ENCODE measurements at places on chromosomes 6 and 20.

- no peak for DNase-seq
These were observed 161.3 kb upstream of the PHACTR1 start for GRCh38 chr6:12555267-12555666.

DNA sequence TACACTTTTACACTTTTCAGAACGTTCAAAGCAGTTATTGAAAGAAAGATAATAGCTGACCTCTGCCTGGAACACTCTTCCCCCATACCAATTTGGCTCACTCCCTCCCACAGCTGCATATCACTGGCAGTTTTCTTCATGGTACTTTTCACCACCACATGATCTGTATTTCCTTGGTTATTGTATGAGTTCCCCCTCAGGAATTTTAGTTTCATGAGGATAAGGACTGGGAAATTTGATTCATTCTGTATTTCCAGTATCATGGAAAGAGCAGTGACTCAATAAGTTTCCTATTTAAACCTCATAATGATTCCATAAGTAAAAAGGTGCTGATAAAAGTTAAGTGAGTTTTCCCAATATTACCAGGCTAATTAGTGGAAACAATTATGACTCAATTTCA is 16.0 kb downstream of the HTR1B start:
- no peak for DNase-seq

DNA sequence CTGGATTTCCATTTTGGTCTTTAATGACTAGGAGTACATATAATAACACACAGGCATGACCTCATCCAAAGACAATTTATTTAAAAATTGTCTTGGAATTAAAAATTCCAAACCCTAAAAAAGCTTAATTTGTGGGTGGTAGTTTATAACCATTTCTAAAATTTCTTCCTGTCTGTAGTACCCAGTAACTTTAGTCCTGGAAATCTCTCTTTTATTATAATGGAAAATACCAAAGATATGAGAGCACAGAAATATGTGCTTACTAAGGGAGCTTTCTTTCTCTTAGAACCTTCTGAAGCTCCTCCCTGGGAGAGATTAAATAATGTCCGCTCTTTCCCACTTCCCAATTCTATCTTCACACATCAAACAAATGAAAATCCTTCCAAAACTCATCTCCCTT is 70.5 kb upstream of the PRL start:
- no peak for DNase-seq

DNA sequence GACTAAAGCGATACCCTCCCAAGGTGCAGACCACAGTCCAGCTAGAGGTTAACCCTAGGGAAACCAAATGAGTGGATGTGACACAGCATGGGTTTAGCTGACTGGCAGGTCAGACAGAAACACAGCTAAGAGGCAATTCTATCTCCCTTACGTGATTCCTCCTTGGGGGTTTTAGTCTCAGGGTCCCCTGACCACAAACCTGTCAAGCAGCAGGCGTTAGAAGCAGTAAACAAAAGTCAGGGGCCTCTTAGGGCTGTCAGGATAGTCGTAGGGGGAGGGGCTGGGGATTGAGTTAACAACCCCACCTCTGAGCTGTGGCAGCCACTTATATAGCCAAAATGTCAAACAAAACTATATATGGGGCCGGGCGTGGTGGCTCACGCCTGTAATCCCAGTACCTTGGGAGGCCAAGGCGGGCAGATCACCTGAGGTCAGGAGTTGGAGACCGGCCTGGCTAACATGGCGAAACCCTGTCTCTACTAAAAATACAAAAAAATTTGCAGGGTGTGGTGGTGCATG is 13.6 kb downstream of the KCNK5 start:
- no peak for DNase-seq

GRCh38 chr6:10800810-10801209 is 37.5 kb downstream of the MAK start:
- DNase-seq, result no peak

DNA sequence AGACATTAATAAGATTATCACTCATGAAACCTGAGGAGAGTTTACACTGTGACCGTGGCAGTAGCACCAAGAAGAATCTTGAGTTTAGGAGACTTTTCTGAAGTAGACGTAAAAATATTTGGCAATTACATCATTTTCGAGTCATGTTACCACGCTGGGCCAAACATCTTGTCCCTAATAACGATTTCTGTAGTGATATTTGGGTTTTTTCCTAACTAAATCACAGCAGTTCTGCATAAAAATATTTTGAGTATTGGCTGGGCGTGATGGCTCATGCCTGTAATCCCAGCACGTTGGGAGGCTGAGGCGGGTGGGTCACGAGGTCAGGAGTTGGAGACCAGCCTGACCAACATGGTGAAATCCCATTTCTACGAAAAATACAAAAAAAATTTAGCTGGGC is 262.4 kb downstream of the PHF3 start:
- no peak for DNase-seq

- DNase-seq, result no peak
These were observed 301.3 kb upstream of the TCF21 start for GRCh38 chr6:133587546-133588160.

GRCh38 chr20:41432746-41433145 is 66.1 kb upstream of the EMILIN3 start:
- no peak for DNase-seq

- DNase-seq, result no peak
These were observed 9.1 kb downstream of the ANKRD60 start for GRCh38 chr20:58219342-58219700.

DNA sequence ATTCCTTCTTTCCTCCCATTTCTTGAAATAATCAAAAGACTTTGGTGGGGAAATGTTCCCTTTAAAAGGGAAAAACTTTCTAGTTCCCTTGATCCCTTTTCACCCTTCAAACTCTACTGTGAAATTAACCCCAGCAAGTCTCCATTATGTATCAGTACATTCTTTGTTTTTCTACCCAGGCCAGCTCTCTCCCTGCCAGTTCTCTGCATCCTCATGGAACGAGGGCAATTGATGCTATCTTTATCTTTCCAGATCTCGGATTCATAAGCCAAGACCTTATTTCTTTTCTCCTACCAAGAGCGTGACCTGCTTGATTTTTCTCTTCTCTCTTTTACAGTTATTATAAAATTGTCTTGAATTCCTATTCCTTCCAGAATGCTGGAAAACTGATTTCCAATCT is 75.8 kb downstream of the ADGRB3 start:
- DNase-seq, result no peak

DNA sequence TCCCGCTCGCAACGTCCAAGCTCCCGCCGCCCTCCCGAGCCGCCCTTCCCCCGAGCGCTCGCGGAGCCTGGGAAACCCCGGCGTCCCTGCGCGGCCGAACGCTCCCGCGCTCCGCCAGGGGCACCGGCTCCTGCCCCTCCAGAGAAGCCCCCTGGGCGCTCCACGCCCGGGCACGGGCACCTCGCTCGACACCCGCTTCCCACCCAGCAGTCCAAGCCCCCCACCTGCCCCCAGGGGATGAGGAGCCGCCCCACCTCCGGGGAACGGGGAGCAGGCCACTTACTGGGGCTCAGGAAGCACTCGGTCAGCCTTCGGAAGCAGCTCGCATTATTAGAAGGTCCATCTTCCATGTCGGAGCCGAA is 1.4 kb downstream of the PDE10A start:
- DNase-seq, result no peak

GRCh38 chr6:168495133-168495532 is 54.1 kb downstream of the SMOC2 start:
- no peak for DNase-seq

DNA sequence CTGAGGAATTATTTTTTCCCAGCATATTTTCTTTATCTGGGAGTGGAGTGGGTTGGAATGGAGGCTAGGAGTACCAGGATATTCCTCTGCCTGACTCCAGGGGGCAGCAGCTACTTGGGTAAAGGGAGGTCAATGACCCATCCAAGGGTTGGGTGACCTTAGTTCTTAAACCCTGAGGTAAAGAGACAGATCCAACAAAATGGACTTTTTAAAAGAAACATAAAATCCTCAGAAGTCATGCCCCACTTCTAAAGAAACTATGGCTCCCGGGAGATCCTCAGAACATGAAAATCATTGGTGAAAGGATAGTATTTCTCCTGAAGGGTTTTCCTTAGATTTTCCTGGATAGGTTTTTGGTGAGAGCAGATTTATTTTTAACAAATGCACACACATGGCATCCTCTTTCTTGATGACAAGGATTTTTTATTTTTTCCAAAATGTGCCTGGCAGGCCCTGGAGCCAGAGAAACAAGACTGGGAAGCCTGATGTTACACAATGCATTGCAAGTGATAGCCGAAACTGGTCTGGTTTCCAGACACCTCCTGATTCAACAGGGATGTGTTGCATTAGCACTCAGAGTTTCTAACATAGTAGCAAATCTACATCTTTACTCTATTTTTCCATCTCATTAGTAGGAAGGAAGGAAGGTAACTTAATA is 240.9 kb upstream of the BTBD3 start:
- no peak for DNase-seq

DNA sequence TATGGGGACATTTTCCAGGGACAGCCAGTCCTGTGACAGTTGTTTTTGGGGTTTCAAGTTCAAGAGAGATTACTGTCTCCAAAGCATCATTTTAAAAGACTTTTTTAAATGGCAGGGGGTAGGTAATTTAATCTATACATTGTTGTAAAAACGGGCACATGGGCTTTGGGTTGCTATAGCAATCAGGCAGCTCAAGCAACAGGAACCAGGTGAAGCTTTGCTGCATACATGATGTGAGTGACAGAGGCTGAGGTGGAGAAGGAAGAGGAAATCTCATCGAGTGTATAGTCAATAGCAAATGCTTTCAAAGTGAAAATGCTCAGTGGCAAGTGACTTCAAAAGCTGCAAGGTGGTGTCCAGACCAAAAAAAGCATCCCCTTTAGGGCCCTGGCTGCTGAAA is 277.4 kb upstream of the JAG1 start:
- no peak for DNase-seq

GRCh38 chr6:38262609-38263008 is 377.1 kb downstream of the BTBD9 start:
- no peak for DNase-seq

DNA sequence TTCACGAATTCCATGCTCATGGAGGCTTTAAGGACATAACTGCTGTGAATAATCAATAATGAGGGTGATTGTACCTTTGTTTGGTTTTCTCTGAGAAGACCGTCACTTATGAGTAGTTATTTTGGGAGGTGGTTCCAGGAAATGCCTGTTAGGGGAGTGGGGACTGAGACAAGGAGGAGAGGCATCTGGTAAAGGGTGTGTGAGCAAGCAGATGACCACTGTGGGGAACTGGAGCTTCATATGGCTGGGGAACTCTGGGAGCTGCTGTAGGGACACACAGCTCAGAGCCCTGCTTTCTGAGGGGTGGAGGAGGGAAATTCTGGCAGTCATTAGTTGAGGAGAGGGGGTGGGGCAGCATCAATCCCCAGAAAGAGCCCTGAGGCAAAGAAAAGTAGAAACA is 71.3 kb upstream of the TINAG start:
- DNase-seq, result no peak

- DNase-seq, result no peak
These were observed at the start of gene SLC35D3 for GRCh38 chr6:136921936-136922684. Gene SLC35D3, plus strand, starts transcription at chr6:136922301. Its CDS starts 128 bp downstream, at chr6:136922429.

DNA sequence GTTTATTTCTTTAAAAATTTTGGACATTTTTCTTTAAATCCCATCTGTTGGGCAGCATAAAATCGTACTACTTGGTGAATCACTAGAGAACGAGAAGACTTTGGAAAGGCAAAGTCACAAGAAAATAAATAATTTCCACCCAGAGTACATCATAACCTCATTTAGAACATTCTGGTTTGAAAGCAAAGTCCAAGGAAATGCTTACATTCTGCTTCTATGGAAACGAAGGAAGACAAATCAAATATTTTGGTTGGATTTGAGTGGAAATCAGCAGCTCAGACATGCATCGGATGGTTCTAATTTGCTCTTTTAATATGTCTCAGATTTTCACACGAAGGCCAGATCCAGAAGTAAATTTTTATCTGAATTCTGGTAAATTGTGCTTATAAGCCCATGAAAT is 60.7 kb upstream of the LTV1 start:
- no peak for DNase-seq

GRCh38 chr6:44221291-44221960 is 2.0 kb upstream of the SLC29A1 start:
- peak; percentile 12 for DNase-seq

DNA sequence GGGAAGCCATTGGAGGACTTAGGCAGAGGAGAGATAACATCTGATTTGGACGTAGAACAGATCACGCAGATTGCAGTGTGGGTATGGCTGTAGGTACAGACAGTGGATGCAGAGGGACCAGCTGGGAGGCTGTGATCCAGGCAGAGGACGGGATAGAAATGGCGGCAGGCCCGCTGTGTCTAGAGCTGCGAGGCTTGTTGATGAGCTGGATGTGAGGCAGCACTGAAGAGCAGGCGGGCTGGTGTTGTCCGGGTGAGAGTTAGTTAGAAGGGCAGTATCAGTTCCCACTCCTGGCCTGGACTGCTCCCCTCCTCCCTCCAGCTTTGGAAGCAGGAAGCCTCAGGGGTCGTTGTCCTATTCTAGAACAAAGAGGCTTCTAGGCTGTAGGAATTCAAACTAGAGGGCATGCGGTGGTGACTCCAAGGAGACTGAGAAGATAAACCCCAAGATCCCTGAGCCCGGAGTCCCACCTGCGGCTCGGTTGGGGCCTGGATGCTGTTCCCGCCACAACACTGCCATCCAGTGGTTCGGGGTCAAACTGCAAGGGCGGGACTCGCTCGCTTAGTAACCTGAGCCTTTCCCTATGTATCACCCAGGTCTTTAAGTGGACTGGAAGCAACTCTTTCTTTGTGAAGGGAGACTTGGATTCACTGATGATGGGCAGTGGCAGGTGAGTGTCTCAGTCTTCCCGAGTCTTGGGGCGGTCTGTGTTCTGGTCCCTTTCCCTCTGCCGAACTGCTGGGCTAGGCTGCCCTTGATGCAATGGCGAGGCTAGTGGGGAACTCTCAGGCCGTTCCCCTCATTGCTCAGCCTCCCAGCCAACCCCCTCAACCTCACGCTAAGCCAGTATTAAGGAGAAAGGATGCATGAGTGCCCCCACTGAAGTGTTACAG is 11.2 kb downstream of the TLDC2 start:
- no peak for DNase-seq

GRCh38 chr6:106199998-106200397 is 113.9 kb downstream of the PRDM1 start:
- no peak for DNase-seq

DNA sequence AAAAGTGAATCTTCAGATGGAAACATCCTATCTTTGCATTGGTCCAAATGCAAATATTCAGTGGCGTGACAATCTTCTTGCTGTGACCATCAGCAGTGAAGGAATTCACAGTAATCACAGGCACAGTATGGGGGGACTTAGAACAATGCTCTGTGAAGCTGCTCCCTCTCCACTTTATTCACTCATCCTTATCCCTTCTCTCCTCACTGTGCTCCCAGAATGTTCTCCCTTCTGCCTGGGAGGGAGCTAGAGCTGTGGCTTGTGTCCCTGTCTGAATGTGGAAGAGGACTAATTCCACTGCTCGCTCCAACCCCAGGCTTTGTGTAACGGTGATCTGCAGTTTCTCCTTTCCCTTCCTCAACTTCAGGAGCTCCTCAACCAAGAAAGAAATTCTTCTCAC is 243.7 kb downstream of the ALDH8A1 start:
- DNase-seq, result no peak

GRCh38 chr20:5779071-5779900 is 29.1 kb downstream of the SHLD1 start:
- DNase-seq, result no peak
